ENCODE measurements at places on chromosomes 1 and 21.
A peak's percentile ranks its signal among the peaks of the same experiment; 100 is the strongest.

- DNase-seq, result no peak
- H3K36me3 ChIP-seq, result no peaks in the 10 kb centered on the region
- H3K4me3 ChIP-seq, result no peak overlapping the region
- no peaks in the 10 kb centered on the region for H3K4me1 ChIP-seq
Measured at GRCh38 chr1:158101927-158102326, 78.8 kb upstream of the CD1D start.

GRCh38 chr1:238241607-238242006, 350.9 kb upstream of the ZP4 start:
- H3K27ac ChIP-seq, result no peak overlapping the region
- no peaks in the 10 kb centered on the region for H3K4me1 ChIP-seq
- no peaks in the 10 kb centered on the region for H3K27me3 ChIP-seq
- DNase-seq, result no peak
- H3K36me3 ChIP-seq, result no peaks in the 10 kb centered on the region

DNA sequence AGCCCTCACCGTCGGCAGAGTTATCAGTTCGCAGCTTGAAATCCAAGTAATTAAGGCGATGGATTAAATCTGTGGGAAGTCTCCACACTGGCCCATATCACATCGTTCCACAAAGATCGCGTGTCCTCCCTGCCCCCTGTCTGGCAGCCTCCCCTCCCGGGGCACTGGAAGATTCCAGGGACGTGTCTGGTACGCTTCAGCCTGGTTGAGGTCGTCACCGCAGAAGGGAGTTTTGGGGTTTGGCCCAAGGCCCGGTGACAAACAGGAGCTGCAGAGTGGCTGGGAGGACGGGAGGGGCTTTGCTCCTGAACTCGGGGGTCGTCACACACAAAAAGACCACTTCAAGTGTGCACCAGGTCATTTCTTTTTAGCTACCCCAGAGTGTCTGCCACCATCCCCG, 51.1 kb downstream of the PRDM16 start:
- H3K27me3 ChIP-seq, result no peaks in the 10 kb centered on the region
- H3K4me1 ChIP-seq, result peaks cover 100% of the 10 kb centered on the region
- no peak for DNase-seq
- H3K36me3 ChIP-seq, result no peaks in the 10 kb centered on the region

- H3K4me3 ChIP-seq, result no peak overlapping the region
- H3K27ac ChIP-seq, result no peak overlapping the region
- H3K27me3 ChIP-seq, result no peaks in the 10 kb centered on the region
- no peaks in the 10 kb centered on the region for H3K36me3 ChIP-seq
Measured at GRCh38 chr1:93005252-93005598, 44.0 kb upstream of the DIPK1A start.

DNA sequence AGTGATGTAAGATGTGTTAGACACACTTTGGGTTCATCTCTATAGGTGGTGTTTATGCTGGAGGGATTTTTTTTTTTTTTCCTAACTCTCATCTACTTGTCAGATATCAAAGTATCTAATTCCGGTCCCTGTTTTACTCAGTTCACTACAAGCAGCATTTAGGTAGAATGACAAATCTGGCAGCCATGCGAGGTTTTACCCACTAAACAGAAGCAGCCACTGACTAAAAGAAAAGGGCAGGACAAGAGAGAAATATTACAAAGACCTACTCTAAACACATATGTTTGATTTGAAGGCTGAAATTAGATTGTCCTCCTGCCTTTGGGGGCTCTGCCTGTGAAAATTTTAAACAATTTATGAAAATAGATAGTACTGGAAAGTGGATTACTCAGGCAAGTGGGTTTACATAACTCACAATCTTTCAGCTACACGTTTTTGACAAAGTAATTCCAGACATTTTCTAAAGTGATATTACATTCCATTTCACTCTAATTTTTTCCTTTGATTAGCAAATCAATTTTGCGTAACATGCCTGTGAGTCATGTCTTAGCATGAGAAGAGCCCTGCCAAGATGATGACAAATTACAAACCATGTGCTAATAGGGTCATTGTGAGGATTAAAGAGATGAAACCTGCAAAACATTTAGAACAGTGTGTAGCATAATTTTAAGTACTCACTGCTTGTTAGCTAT, 172.6 kb downstream of the PLA2G4A start:
- H3K27me3 ChIP-seq, result no peaks in the 10 kb centered on the region
- H3K4me3 ChIP-seq, result no peak overlapping the region
- no peak for DNase-seq

DNA sequence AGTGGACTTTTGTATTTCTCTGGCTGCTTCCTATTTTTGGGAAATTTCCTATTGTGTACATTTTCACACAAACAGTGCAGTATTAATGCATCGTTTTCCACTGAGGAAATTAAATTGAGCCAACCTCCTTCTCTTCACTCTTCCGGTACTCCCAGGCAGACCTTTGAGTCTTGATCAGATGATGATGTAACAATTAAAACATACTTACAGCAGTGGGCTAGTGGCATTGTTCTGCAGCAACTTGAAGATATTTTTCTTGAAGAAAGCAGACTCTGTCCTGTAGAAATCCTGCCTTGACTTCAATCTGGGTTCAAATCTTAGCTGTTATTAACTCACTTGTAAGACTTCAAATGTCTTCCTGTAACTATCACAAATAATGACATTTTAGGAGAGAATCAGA, 19.0 kb upstream of the TMEM200B start:
- no peak overlapping the region for H3K27ac ChIP-seq
- H3K27me3 ChIP-seq, result no peaks in the 10 kb centered on the region

- H3K27ac ChIP-seq, result no peak overlapping the region
- no peaks in the 10 kb centered on the region for H3K4me1 ChIP-seq
- DNase-seq, result no peak
- H3K36me3 ChIP-seq, result no peaks in the 10 kb centered on the region
- H3K27me3 ChIP-seq, result no peaks in the 10 kb centered on the region
- no peak overlapping the region for H3K4me3 ChIP-seq
Measured at GRCh38 chr21:14557413-14557812, 11.3 kb upstream of the SAMSN1 start.

- H3K4me3 ChIP-seq, result no peak overlapping the region
- no peaks in the 10 kb centered on the region for H3K4me1 ChIP-seq
- no peaks in the 10 kb centered on the region for H3K36me3 ChIP-seq
- no peak overlapping the region for H3K27ac ChIP-seq
- H3K27me3 ChIP-seq, result no peaks in the 10 kb centered on the region
Measured at GRCh38 chr1:197067457-197067818, 378 bp upstream of the F13B start.

DNA sequence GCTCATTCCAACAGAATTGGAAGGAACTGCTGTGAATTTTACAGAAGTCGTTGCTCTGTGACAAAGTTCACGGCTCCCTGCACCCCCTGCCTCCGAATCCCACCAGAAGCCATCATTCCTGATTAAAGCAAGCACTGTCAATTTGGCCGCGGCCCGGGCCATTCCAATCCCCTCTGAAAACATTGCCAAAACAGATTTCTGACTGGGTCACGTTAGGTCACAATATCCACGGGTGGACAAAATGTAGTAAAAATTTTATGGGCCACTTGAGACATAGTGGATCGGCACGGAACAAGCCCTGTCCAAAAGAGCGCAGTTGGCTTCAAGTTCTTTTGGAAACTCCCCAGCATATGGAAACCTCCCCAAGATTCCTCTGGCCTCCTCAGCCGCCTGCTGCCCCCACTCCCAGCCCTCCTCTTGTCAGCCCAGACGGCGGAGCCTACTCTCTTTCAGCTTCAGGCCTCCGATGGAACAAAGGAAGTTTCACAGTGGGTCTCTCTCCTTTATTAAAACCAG, 67.2 kb upstream of the IFNAR2 start:
- no peak overlapping the region for H3K27ac ChIP-seq
- H3K36me3 ChIP-seq, result no peaks in the 10 kb centered on the region
- no peak for DNase-seq
- no peaks in the 10 kb centered on the region for H3K4me1 ChIP-seq
- peaks cover 16% of the 10 kb centered on the region for H3K27me3 ChIP-seq

DNA sequence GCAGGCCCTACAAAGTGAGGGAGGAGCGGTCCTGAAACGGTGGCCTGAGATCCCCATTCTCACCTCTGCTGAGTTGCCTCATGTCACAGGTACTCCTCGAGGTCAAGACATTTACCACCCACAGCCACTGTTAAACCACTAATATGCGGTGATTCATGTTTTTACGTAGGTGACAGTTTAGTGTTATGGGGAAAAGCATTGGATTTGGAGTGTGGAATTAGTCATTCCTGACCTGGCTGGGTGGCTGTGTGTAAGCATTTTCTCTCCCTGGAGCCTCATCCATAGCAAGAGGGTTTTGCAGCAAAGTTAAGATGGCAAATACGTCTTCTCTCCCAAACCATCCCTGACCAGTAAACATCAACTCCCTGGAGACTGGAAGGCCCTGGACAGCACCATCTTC, 57.8 kb upstream of the KCNJ6 start:
- H3K4me1 ChIP-seq, result no peaks in the 10 kb centered on the region
- H3K36me3 ChIP-seq, result no peaks in the 10 kb centered on the region
- H3K4me3 ChIP-seq, result no peak overlapping the region
- no peak overlapping the region for H3K27ac ChIP-seq
- H3K27me3 ChIP-seq, result no peaks in the 10 kb centered on the region

DNA sequence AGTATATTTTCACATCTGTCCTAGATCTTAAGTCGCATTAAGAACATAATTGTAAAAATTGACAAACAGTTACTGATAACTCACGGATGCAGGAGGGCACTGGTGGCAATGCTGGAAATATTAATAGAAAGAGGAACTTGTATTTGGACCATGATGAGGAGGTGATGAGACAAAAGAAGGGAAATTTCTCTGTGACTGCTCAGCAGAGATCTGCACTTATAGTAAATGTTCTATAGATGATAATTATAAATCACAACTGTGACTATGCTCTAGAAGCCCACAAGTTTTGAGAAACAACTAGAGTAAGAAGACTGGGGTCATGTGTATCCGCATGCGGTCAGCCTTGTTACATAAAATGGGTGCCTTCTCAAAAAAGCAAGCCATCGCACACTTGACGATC, 8.7 kb upstream of the DUSP12 start:
- H3K27ac ChIP-seq, result no peak overlapping the region
- H3K27me3 ChIP-seq, result peaks cover 16% of the 10 kb centered on the region
- H3K36me3 ChIP-seq, result no peaks in the 10 kb centered on the region
- no peak for DNase-seq
- no peak overlapping the region for H3K4me3 ChIP-seq

DNA sequence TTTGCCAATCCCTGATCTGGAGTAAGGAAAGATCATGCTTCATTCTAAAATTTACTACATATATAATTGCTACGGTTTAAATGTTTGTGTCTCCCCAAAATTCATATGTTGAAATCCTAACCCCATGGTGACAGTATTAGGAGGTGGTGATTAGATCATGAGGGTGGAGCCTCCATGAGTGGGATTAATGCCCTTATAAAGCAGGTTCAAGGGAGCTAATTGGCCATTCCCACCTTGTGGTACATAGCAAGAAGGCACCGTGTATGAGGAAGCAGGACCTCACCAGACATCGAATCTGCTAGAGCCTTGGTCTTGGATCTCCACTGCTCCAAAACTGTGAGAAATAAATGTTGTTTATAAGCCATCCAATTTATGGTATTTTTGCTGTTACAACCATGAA, 55.5 kb downstream of the GADD45A start:
- no peak overlapping the region for H3K4me3 ChIP-seq
- H3K4me1 ChIP-seq, result peaks cover 100% of the 10 kb centered on the region
- no peak for DNase-seq

DNA sequence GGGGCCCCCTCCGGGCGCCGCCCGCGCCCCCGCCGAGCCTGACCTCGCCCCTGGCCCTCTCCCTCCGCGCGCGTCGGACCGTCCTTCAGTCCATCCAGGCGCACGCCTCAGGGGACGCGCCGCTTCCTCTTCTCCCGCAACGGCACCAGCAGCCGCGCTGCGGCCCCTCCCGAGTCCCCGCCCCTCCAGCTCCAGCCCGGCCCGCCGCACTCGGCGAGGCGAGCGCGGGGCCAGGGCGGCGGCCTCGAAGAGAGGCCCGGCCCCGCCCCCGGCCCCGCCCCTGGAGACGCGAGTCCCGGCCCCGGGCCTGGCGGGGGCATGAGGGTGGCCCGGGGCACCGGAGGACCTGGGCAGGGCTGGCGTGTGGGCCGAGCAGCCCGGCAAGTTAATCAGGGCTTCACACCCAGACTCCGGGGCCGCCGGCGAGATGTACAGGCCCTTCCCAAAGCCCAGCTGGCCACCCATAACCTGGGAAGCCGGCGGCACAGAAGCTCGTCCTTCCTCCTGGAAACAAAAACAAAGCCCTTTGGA, at the start of gene IGSF3:
Gene IGSF3 (minus strand): TSS at position 159 of the 531 bp plus-strand sequence. CDS start 1,407 bp downstream, outside the sequence.
- peaks cover 18% of the 10 kb centered on the region for H3K4me1 ChIP-seq
- peak; percentile 63 for DNase-seq
- no peaks in the 10 kb centered on the region for H3K27me3 ChIP-seq

DNA sequence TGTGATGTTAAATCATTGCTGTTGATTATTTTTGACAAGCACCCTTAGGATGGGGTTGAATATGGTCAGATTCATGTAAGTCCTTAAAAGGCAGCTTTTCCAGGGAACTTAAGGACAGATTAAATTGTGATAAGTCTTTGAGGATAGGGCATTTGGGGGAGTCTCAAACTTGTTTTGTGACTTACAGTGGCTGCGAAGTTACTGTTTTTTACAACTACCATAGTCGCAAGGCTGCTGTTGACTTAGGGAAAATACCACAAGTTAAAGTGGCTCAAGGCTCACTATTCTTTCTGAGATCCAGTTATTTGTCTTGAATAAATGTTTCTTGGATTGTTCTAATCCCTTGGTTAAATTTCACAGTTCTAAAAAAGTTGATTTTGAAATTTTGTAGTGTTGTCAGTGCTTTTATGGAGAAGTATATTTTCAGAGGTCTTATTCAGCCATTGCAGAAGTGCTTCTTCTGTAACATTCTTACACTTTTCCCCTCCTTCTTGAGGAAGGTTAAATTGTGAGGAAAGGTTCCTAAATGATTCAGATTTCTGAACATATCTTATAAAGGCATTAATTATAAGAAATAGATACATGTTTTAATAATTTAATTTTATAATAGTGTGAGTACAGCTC, 47.0 kb upstream of the MPC2 start:
- DNase-seq, result no peak
- no peak overlapping the region for H3K27ac ChIP-seq
- no peak overlapping the region for H3K4me3 ChIP-seq

DNA sequence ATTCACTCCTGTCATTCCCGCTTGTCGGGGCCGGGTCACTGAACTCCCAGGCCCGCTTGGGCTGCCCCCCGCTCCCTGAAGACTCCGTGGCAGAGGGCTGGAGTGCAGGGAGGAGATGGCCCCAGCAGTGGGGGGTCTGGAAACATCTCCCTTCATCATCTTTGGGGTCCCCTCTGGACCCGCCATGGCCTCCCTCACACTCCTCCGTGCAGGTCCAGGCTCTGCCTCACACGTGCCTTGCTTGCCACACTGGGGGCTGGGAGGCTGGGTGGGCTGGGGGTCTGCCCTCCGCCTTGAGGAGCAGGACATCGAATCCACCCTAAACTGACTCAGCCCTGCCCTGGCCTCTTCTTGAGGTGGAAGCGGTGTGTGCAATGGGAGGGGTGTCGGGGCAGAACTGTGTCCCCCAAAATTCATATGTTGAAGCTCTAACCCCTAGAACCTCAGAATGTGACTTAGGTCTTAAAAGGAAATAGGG, 35.2 kb downstream of the POFUT2 start:
- no peak overlapping the region for H3K27ac ChIP-seq
- no peaks in the 10 kb centered on the region for H3K27me3 ChIP-seq
- no peak for DNase-seq
- H3K36me3 ChIP-seq, result no peaks in the 10 kb centered on the region

GRCh38 chr1:150995896-150996295, 10.8 kb downstream of the MINDY1 start:
- H3K4me1 ChIP-seq, result no peaks in the 10 kb centered on the region
- no peak overlapping the region for H3K27ac ChIP-seq
- peaks cover 42% of the 10 kb centered on the region for H3K36me3 ChIP-seq
- no peaks in the 10 kb centered on the region for H3K27me3 ChIP-seq
- DNase-seq, result peak; percentile 63

GRCh38 chr1:207004931-207005830, 27.4 kb downstream of the C1orf116 start:
- H3K4me1 ChIP-seq, result no peaks in the 10 kb centered on the region
- H3K36me3 ChIP-seq, result no peaks in the 10 kb centered on the region
- no peak for DNase-seq
- no peak overlapping the region for H3K4me3 ChIP-seq
- H3K27ac ChIP-seq, result no peak overlapping the region

Data from tibial artery (tissue), 4 donors.